ENCODE measurements at places on chromosomes 5 and 9. TPM values are rescaled to one million over a fixed set of nuclear protein-coding genes. Genes with fewer than 3 reads are reported as not detected.

- no peak for DNase-seq
- no peaks in the 10 kb centered on the region for H3K36me3 ChIP-seq
- no peaks in the 10 kb centered on the region for H3K27me3 ChIP-seq
- peaks cover 38% of the 10 kb centered on the region for H3K4me1 ChIP-seq
- no peak overlapping the region for H3K27ac ChIP-seq
- no peak overlapping the region for H3K4me3 ChIP-seq
These were observed 51.9 kb downstream of the ERBIN start for GRCh38 chr5:65978251-65978650.

DNA sequence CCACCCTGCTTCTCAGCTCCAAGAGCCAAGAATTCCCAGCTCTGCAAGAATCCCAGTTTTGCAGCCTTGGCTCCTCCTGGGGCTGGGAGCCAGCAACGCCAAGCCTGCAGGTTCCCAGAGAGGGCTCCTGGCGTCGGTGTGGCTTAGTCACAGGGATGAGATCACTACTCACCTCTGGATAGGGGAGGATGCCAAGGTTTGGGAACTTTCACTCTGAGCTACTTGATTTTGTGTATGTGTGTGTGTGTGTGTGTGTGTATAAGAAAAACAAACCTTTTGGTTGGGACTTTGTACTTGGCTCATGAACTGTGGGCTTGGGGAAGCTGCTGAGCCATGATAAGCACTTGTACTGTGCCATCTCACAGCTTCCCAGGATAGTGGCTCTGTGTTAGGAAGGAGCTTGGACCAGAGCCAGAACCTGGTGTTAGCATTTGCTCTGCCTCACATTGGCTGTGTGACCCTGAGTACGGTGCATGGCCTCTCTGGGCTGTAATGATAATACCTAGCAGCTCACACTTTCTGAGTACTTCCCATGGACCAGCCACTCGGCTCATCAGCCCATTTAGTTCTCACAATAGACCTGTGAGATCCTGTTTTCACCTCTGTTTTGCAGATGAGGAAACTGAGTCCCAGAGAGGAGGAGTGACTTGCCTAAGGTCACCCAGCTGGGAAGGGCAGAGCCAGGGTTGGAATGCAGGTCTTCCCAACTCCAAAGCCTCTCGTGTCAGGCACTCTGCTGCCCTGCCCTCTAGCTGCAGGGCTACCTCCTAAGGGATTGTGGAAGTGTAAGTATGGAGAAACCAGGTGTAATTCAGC lies 41.4 kb upstream of the DAB2IP start:
- peak overlapping the region; percentile 91 for H3K27ac ChIP-seq
- H3K36me3 ChIP-seq = no peaks in the 10 kb centered on the region
- H3K27me3 ChIP-seq = no peaks in the 10 kb centered on the region

The WNT8A gene
- not detected for total RNA-seq

DNA sequence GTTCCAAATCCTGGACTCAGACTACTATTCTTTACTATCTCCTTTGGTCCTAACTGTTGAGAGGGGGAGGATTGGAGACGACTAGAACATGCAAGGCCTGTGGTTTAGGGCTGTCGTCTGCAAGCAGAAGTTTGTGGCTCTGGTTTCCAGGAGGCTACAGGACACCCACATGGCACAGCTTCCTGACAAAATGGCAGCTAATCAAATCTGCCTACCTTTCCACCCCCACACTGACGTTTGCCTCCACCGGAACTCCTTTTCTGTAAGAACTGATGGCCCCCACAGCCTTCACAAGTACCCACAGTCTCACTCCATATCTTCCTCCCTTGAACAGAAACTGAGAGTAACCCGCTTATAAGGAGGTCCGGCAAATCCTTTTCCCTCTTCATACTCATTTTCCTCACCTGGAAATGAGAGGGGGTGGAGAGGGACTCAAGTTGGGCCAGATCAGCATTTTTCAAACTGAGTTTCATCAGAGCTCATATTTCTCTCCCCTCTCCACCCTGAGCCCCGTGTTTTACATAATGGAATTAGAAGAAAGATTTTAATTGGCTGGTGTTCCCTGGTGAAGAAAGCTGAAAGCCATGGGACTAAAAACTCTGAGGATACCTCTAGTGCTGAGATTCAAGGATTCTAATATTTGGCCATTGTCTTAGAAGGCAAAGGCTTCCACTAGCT lies 5.2 kb downstream of the SLC31A2 start:
- H3K36me3 ChIP-seq = peaks cover under 1% of the 10 kb centered on the region
- peak overlapping the region; percentile 4 for H3K27ac ChIP-seq
- no peaks in the 10 kb centered on the region for H3K27me3 ChIP-seq
- no peak overlapping the region for H3K4me3 ChIP-seq
- H3K4me1 ChIP-seq = peaks cover 18% of the 10 kb centered on the region

The BTNL9 gene
- 10.4 TPM for total RNA-seq

- DNase-seq = no peak
- no peaks in the 10 kb centered on the region for H3K4me1 ChIP-seq
- no peak overlapping the region for H3K4me3 ChIP-seq
- no peak overlapping the region for H3K27ac ChIP-seq
- no peaks in the 10 kb centered on the region for H3K36me3 ChIP-seq
These were observed 362.4 kb downstream of the CDH18 start for GRCh38 chr5:19625562-19625961.

GRCh38 chr5:68151812-68152211 lies 63.7 kb upstream of the PIK3R1 start:
- no peak for DNase-seq
- H3K4me1 ChIP-seq = no peaks in the 10 kb centered on the region
- no peak overlapping the region for H3K27ac ChIP-seq
- H3K27me3 ChIP-seq = no peaks in the 10 kb centered on the region

- DNase-seq = no peak
- H3K27ac ChIP-seq = no peak overlapping the region
- H3K4me1 ChIP-seq = peaks cover 23% of the 10 kb centered on the region
- H3K36me3 ChIP-seq = no peaks in the 10 kb centered on the region
- no peaks in the 10 kb centered on the region for H3K27me3 ChIP-seq
These were observed 301.5 kb upstream of the ACTBL2 start for GRCh38 chr5:57784121-57784520.

GRCh38 chr5:132229236-132229635 lies 1.6 kb upstream of the P4HA2 start:
- peak overlapping the region; percentile 47 for H3K27ac ChIP-seq
- peaks cover 29% of the 10 kb centered on the region for H3K4me1 ChIP-seq
- H3K36me3 ChIP-seq = no peaks in the 10 kb centered on the region

All from psoas muscle (tissue), 8 donors.